Ovary (tissue), 10 donors: ENCODE measurements at places on chromosomes 1 and 21. TPM values are rescaled to one million over a fixed set of nuclear protein-coding genes. Genes with fewer than 3 reads are reported as not detected.

C1orf87 gene
- total RNA-seq, result 0.84 TPM

TAS1R1 gene
- 0.28 TPM for total RNA-seq

DNA sequence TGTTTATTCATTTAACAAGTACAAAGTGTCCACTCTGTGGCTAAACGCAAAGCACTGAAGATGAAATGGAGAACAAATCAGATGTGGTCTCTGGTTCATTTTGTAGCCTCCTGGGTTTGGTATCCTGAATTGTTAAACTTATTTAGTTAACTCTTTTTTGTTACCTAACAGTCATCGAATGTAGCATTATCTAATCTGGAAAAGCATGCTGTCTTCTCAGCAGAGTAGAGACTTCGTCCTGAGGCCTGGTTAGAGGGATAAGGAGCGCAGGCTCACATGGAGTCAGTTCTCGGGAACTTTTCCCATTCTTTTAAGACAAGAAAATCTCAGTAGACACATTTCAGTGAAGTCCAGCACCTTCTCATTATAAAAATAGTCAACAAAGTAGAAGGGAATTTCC, 33.1 kb upstream of the SH3D21 start:
- no peak for DNase-seq
- H3K4me1 ChIP-seq, result no peaks in the 10 kb centered on the region
- no peaks in the 10 kb centered on the region for H3K27me3 ChIP-seq
- no peak overlapping the region for H3K27ac ChIP-seq
- no peaks in the 10 kb centered on the region for H3K36me3 ChIP-seq
- no peak overlapping the region for H3K4me3 ChIP-seq

DNA sequence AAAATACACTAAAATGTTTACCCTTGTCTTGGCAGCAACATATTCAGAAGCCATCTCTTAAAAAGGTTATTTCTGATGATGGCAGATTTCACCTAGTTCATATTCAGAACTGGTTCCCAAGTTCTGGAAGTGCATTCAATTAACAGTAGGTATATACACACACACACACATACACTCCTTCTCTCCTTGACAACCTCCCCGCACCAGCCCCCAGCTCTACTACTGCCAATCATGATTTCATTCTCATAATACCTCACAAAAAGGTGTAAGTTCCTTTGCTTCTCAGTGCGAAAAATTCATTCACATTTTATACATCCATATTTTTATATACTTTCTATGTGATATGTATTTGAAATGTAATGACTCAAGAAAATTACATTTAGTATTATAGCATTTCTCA, 228.1 kb upstream of the ST6GALNAC5 start:
- no peak for DNase-seq
- H3K27ac ChIP-seq, result no peak overlapping the region
- no peaks in the 10 kb centered on the region for H3K4me1 ChIP-seq
- no peak overlapping the region for H3K4me3 ChIP-seq
- H3K27me3 ChIP-seq, result no peaks in the 10 kb centered on the region

DNA sequence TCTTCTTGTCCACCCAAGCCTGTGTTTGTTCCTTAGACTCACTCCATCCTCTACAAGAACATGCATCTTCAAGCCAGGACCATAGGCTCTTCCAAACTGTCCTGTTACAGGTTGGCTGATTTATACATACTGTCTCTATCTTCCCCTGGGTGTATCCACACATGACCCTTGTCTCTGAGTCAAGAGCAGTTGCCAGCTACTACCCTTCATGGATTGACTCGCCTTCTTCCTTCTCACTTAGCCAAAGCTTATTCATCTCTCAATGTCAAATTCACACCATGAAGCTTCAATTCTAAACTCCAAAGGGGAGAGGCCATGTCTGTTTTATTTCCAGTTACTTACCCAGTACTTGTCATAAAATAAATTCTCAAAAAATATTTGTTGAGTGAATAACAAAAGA, 64.1 kb upstream of the CACHD1 start:
- no peak for DNase-seq
- H3K36me3 ChIP-seq, result no peaks in the 10 kb centered on the region
- H3K4me1 ChIP-seq, result no peaks in the 10 kb centered on the region
- no peaks in the 10 kb centered on the region for H3K27me3 ChIP-seq

- H3K4me3 ChIP-seq, result no peak overlapping the region
- H3K36me3 ChIP-seq, result no peaks in the 10 kb centered on the region
- H3K4me1 ChIP-seq, result peaks cover 6% of the 10 kb centered on the region
- H3K27ac ChIP-seq, result no peak overlapping the region
- H3K27me3 ChIP-seq, result no peaks in the 10 kb centered on the region
These were observed 46.9 kb upstream of the ADARB1 start for GRCh38 chr21:45027241-45028196.

DNA sequence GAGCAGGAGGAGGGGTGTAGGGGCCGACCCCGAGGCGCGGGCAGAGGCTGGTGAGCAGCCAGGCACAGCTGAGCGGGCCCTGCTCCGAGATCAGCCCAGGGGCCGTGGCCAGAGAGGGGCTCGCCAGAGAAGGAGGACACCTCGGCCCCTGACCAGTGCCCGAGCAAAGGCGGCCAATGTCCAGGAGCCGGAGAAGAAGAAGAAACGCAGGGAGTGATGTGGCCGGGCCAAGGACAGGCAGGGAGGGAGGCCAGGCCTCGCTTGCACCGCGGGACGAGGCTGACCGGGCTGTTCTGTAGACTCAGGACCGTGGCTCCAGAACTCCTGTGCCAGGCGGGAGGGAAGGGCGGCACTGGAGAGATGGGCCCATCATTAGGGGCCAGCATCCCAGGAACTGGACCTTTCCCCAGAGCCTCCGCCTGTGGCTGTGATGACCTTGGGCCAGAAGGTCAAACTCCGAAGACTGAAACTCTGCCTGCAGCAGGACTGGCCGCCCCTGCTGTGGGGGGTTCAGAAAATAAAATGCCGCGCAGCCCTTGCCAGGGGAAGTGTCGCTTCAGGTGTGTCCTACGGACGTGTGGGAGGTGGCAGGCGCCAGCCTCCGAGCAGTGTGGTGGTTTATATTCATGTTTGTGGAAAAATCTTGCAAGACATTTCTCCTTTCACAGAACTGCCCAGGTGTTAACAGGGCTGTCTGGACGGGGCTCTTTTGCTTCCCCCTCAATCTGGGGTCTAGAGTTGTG, 14.4 kb downstream of the RRP1 start:
- H3K36me3 ChIP-seq, result no peaks in the 10 kb centered on the region
- H3K27ac ChIP-seq, result no peak overlapping the region
- H3K4me1 ChIP-seq, result no peaks in the 10 kb centered on the region
- no peak for DNase-seq
- H3K4me3 ChIP-seq, result no peak overlapping the region

GRCh38 chr1:192749349-192749748, 59.5 kb upstream of the RGS2 start:
- H3K36me3 ChIP-seq, result no peaks in the 10 kb centered on the region
- no peaks in the 10 kb centered on the region for H3K4me1 ChIP-seq
- no peaks in the 10 kb centered on the region for H3K27me3 ChIP-seq
- no peak overlapping the region for H3K4me3 ChIP-seq
- no peak for DNase-seq
- no peak overlapping the region for H3K27ac ChIP-seq

GRCh38 chr1:224266105-224266914, 63.7 kb downstream of the NVL start:
- no peaks in the 10 kb centered on the region for H3K27me3 ChIP-seq
- no peak overlapping the region for H3K27ac ChIP-seq
- DNase-seq, result no peak
- no peaks in the 10 kb centered on the region for H3K4me1 ChIP-seq
- H3K4me3 ChIP-seq, result no peak overlapping the region

GRCh38 chr1:65457868-65458267, 37.4 kb downstream of the LEPR start:
- no peaks in the 10 kb centered on the region for H3K36me3 ChIP-seq
- no peak for DNase-seq
- no peak overlapping the region for H3K27ac ChIP-seq
- H3K27me3 ChIP-seq, result no peaks in the 10 kb centered on the region
- H3K4me3 ChIP-seq, result no peak overlapping the region

DNA sequence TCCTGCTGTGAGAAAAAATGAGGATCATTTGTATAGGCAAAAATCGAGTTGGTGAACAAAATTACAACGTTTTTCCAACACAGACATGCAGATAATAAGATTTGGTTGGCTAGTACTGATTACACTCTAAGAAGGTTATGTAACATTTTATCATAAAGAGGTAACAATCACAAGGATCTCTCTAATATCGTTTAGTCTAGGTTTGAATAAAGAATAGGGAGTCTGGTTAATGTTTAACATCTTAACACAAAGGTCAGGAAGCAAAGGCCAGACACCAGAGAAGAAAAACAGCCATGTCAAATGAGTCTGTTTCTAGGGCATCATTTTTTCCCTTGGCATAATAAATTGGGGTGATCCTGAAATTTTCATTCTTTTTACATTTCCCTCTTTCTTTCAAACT, 207.4 kb upstream of the CHRM3 start:
- no peaks in the 10 kb centered on the region for H3K27me3 ChIP-seq
- H3K27ac ChIP-seq, result no peak overlapping the region
- H3K36me3 ChIP-seq, result no peaks in the 10 kb centered on the region

DNA sequence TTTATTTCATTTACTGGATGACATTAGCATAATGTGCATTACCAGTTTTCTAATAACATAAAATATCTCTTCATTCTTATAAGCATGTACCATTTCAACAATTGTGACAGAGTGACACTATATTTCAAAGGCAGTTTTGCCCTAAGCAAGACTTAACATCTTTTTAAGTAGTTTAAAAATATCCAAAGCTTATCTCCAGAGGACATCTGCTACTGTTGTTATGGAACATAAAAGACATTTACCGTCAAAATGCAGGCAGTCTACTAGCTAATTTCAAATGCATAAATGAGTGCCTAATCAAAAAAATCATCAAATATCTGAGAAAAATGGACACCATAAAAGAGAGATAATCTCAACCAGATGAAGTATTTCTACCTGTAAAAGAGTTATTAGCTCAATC, 782.4 kb upstream of the BRINP3 start:
- no peaks in the 10 kb centered on the region for H3K36me3 ChIP-seq
- H3K27ac ChIP-seq, result no peak overlapping the region
- H3K4me3 ChIP-seq, result no peak overlapping the region
- no peak for DNase-seq
- H3K4me1 ChIP-seq, result no peaks in the 10 kb centered on the region
- no peaks in the 10 kb centered on the region for H3K27me3 ChIP-seq

DNA sequence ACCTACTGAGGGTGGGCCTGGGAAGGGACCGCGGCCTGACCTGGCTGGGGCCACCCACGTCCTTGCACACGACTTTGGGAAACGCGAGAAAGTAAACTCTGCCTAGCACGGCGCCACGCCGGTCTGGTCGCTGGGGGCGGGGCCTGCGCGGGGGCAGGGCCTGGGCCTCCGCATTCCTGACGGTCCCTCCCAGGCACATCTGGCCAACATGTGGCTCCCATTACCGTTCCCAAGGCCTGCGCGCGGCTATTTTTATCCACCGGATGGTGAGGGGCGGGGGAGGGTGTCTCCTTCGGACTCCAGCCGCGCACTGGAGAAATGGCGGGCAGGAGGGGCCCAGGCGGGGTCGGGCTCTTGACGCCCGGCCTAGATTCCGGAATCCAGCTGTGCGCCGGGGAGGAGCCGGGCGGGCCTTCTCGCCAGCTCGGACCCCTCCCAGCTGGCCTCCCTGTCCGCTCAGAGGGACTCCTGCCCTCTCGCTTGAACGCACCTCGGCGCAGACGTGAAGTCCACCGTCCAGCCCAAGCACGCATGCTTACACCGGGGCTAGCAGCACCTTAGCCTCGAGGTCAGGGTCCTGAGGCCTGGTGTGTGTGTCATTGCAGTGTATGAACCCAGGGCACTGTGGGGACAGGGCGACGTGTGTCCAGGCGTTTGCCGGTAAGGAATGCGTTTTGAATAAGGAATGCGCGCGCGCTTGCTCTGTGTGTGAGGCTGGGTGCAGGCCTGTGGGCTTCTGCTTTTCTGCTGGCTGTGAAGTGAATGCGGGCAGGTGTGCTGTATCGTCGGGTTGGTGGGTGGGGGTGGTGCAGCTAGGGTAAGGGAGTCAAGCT, 2.1 kb downstream of the EVA1B start:
- peak overlapping the region; percentile 39 for H3K4me3 ChIP-seq
- peaks cover 13% of the 10 kb centered on the region for H3K4me1 ChIP-seq
- peak overlapping the region; percentile 72 for H3K27ac ChIP-seq
- H3K36me3 ChIP-seq, result no peaks in the 10 kb centered on the region
- peak; percentile 92 for DNase-seq

GRCh38 chr1:222106377-222106776, 364.5 kb upstream of the DUSP10 start:
- H3K4me3 ChIP-seq, result no peak overlapping the region
- no peak for DNase-seq
- H3K4me1 ChIP-seq, result no peaks in the 10 kb centered on the region
- no peak overlapping the region for H3K27ac ChIP-seq
- H3K36me3 ChIP-seq, result no peaks in the 10 kb centered on the region
- H3K27me3 ChIP-seq, result no peaks in the 10 kb centered on the region

DNA sequence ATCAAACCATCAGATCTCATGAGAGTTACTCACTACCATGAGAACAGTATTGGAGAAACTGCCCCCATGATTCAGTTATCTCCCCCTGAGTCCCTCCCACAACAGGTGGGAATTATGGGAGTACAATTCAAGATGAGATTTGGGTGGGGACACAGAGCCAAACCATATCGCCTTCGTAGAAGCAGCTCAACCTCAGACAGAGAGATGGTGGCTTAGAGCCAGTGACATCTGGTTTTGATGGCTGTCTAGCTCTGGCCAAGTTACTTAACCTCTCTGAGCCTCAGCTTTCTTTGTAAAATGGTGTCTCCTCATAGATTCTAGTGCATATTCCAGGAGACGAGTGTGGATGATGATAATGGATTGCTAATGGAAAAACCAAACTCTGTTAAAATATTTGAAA, 27.2 kb downstream of the MX1 start:
- H3K4me3 ChIP-seq, result no peak overlapping the region
- H3K4me1 ChIP-seq, result no peaks in the 10 kb centered on the region
- H3K27me3 ChIP-seq, result no peaks in the 10 kb centered on the region
- no peak overlapping the region for H3K27ac ChIP-seq

DNA sequence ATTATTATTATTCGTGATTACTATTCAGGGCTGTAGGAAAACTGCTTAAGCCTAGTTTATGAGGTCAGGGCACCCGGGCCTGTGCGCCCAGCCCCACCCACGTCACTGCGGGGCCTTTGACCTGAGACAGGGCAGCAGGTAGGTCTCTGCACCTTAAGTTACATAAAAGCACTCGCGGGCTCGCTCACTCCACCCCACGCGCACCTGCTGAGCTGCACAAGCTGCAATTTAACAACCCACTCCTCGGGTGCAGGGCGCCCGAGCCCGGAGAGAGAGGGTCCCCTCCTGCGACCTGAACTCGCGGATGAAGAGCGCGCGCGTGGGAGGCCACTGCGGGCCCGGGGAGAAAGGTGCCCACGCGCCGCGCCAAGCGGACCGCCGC, 477 bp downstream of the ICMT start:
- H3K4me3 ChIP-seq, result peak overlapping the region; percentile 60
- H3K27me3 ChIP-seq, result no peaks in the 10 kb centered on the region
- no peaks in the 10 kb centered on the region for H3K36me3 ChIP-seq
- no peak overlapping the region for H3K27ac ChIP-seq
- no peak for DNase-seq

- no peaks in the 10 kb centered on the region for H3K36me3 ChIP-seq
- H3K4me3 ChIP-seq, result no peak overlapping the region
- no peaks in the 10 kb centered on the region for H3K27me3 ChIP-seq
- H3K27ac ChIP-seq, result peak overlapping the region; percentile 36
- H3K4me1 ChIP-seq, result peaks cover 8% of the 10 kb centered on the region
These were observed 597.1 kb upstream of the USP24 start for GRCh38 chr1:55812281-55812680.

GRCh38 chr21:42262831-42263231, 43.9 kb downstream of the ABCG1 start:
- no peaks in the 10 kb centered on the region for H3K27me3 ChIP-seq
- no peaks in the 10 kb centered on the region for H3K4me1 ChIP-seq
- H3K27ac ChIP-seq, result no peak overlapping the region
- no peaks in the 10 kb centered on the region for H3K36me3 ChIP-seq
- peak; percentile 57 for DNase-seq
- H3K4me3 ChIP-seq, result no peak overlapping the region
